Lower lobe of right lung (tissue), 2 donors: ENCODE measurements at places on chromosomes 5 and 9.

DNA sequence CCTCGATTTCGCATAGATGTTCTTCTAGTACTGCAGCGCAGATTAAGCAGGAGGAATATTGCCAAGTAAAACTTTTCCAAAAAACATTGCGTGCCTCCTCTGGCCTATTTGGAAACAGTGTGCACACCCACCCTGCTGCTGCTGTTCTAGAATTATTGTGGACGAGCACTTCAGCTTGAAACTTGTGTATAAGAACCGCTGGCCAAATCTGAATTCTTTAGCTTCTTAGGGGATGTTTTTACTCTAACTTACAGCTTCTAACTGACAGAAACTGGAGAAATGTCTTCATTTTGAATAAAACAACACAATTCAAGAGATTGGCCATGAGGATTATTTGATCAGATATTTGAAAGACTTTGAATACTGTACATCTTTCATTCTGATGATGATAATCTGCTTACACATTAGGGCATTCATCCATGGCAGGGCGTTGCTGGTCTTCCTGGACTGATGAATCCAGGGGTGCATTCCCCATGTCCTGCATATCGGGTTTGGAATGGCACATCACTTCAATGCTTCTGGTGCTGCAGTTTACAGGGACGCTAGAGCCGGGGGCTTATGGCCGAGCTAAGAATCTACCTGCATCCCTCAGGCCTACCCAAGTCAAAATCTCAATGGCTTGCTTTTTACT lies 6.5 kb downstream of the ADAMTS16 start:
- no peak for DNase-seq

- no peak for DNase-seq
Observed at GRCh38 chr9:128383791-128384190, 12.6 kb downstream of the URM1 start.

GRCh38 chr5:170985486-170985885 lies 123.7 kb downstream of the RANBP17 start:
- DNase-seq = no peak

GRCh38 chr5:156021866-156022265 lies 305.1 kb upstream of the SGCD start:
- DNase-seq = no peak

- DNase-seq = no peak
Observed at GRCh38 chr9:38125889-38126288, 56.9 kb upstream of the SHB start.
